HT-29 (cell line): ENCODE measurements at places on chromosomes 3 and 15.

DNA sequence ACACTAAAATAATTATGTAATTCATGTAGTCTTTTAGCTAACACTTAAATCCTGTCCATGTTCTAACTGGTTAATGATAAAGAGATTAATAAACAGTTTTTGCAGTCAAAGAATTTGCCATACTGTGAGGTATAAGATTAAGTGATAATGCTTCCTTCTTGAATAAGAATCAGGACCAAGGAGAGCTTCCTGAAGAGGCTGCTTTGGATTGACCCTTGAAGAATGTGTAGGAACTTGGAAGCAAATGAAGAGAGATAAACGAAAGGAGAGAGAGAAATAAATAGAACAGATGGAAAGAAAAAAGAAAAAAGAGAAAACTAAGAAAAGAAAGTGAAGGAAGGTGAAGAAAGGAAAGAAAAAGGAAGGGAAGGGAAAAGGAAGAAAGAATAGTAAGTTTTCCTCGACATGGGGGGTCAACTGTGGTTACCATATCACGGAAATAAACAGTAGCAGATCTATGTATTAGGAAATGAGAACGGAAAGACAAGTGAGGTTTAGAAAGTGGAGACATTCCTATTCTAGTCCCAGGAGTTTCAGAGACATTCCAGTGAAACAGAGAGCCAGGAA lies 539.8 kb downstream of the FGF12 start:
- DNase-seq: no peak

DNA sequence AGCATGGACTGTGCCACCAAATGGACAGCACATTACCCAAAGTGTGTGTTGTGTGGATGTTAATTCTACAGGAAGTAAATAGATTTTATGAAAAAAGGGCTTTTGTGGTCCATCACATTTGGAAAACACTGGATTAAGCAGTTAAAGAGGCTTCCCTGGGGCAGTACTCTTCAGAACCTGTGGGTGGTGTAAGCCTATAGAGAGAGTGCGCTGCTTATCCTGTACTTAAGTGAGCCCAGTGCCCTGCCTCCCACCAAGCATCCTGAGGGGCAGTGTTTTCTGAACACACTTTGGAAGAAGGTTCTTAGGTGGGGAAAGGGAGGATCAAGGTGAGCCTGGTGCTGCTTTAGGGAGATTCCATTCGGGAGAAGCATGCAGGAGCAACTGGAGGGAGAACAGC lies 10.9 kb downstream of the TTLL3 start:
- peak; percentile 34 for DNase-seq

DNA sequence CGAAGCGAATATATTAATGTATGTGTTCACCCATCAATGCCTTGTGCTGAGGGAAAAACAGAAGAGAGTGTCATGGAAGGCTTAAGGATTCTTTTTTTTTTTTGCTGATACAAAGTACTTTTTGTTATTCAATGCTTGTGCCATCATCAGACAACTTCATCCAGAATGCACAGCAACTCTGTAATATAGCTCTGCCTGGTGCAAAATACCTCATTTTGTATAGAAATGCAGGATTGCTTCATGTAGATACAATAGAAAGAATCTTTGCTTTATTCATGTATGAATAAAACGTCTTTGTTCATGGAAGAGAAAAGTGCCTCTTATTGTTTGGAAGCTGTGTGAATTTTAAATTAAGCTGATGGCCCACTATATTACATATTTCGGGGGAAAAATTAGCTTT lies 62.9 kb downstream of the SH3GL3 start:
- DNase-seq: no peak

DNA sequence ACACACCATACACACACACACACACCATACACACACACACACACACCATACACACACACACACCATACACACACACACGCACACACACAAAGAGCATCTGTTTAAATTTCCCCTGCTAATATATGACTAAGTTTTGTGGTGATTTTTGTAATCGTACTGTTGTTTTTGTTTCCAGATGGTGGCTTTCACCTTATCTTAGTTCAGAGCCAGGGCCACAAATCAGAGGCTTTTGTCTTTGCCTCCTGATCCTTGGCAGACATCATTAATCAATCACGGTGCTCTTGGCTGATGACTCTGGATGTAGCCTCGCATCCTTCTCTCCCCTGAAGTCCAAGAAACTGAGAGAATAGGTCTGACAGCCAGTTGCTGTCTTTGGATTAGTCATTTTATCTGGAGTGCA lies 52.1 kb downstream of the EDEM1 start:
- no peak for DNase-seq

DNA sequence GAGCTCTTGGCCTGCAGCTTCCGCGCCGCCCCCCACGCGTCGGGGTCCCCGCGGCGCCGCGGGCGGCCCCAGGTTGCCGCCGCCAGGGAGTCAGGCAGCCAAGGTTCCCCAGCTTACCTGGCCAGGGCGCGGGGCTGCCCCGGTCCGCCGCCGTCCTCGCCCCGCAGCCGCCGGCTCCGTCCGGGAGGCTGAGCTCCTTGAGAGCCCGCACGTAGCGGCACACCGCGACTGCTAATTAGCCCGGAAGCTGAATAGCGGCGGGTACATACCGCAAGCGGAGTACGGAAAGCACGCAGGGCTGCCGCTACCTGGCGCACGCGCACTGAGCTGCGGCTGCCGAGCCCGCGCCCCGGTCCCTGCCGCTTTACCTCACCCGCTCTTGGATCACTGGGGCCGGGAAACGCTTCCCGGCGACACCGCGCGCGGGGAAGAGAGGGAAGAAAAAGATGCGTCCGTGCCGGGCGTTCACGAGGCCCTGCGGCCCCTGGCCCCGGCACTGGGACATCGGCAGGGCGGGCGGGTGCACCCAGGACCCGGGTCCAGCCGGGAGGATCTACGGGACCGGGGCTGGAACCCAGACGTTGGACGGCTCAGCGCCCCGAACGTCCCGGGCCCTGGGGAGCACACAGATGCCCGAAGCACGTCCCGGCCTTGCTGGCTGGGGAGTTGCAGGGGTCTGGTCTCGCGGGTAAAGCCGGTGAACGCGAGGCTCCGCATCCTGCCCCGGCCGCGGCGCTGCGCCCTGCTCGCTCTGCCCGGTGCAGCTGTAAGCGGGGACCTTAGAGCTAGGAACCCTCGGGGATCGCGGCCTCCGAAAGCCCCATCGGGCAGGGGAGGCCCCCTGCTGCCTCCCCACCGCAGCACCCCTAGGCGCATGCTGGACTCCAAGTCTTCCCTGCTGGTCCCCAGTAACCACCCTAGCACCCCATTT lies at the start of gene GOLGA8B:
TSS of gene GOLGA8B (minus strand) at position 253 of the 931 bp plus-strand sequence. CDS start 47,739 bp downstream, outside the sequence.
- DNase-seq: peak; percentile 88

GRCh38 chr3:184155644-184156521 lies 706 bp downstream of the DVL3 start:
- peak; percentile 33 for DNase-seq

DNA sequence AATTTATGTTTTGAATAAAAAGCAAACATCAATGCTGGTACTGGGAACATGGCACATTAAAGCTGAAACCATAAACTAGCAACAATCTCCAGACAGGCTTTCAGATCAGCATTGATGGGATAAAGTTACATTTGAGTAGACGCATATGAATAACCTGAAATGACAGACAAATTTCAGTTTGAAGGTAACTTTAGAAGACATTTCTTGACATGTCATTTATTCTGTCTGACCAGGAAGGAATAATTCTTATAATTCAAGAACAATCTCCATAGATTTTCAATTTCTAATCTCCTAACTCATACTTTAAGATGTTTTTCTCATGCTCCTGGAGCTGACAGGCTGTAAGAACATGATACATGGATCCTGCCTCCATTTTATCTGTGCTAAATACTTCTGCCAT lies 69.8 kb downstream of the PLCH1 start:
- no peak for DNase-seq

DNA sequence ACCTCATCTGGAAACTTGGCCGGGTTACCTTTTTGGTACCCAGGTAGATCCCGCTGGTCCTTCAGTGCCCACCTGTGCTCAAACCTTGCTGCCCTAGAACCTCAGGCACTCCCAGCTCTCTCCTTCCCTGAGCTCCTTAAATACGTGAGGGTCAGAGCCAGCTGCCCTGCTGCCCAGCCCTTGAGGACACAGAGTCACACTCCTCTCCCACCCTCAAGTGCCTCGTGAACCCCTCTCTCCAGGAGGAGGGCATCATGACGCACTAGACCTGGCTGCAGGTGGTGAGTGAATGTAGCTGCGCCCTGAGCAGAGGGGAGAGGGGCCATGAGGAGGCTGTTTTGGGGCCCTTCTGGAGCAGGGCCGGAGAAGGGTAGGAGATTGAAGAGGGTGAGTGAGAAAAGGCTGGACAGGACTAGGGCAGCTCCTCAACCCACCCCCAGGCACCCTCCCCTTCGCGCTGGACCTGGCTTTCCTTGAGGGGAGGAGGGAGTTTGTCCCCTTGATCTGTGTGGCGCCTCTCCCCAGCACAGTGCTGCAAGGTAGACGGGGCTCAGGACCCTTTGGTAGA lies 941 bp downstream of the SLC12A8 start:
- DNase-seq: no peak

- DNase-seq: no peak
These were observed at the start of gene GATA2 for GRCh38 chr3:128492671-128493569. TSS of gene GATA2 (minus strand) at chr3:128493201. CDS start at chr3:128487031, 6,170 bp downstream.

GRCh38 chr3:181176601-181177000 lies 187.1 kb upstream of the DNAJC19 start:
- peak; percentile 78 for DNase-seq

- no peak for DNase-seq
These were observed 267.3 kb upstream of the LRRFIP2 start for GRCh38 chr3:37441689-37442088.

GRCh38 chr3:63124090-63124489 lies 154.0 kb upstream of the SYNPR start:
- DNase-seq: no peak

DNA sequence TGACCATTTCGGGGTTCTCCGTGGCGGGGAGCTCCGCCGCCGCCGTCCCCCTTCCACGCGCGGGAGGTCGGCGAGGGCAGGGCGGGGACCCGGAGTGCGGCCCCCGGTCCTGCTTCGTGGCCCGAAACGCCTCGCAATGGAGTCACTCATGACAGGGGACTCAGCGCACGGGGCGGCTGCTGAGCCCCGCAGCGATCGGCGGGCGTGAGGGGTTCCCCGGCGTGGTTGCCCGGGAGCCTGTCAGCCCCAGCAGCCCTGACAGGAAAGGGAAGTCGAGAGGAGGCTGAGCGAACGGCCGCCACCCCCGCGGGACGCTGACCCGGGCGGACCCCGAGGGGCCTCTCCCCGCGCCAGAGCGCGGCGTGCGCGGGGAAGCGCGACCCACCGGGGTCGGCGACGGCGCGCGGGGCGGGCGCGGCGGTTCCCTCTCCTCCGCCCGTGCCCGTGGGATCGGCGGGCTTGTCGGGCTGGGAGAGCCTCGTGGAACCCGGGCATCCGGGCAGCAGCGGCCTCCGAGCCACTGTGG lies 564 bp upstream of the PIGZ start:
- DNase-seq: peak; percentile 42

DNA sequence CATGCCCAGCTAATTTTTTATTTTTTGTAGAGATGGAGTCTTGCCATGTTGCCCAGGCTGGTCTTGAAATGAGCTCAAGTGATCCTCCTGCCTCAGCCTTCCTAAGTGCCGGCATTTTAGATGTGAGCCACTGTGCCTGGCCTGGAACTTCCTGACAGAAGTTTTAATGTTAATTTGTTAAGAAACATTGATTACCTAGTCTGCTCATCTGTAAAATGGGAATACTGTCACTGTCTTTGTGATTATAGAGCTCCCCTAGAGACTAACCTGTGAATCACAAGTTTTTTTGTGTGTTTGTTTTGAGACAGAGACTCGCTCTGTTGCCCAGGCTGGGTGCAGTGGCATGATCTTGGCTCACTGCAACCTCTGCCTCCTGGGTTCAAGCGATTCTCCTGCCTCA lies 4.3 kb upstream of the EIF3J start:
- DNase-seq: no peak

DNA sequence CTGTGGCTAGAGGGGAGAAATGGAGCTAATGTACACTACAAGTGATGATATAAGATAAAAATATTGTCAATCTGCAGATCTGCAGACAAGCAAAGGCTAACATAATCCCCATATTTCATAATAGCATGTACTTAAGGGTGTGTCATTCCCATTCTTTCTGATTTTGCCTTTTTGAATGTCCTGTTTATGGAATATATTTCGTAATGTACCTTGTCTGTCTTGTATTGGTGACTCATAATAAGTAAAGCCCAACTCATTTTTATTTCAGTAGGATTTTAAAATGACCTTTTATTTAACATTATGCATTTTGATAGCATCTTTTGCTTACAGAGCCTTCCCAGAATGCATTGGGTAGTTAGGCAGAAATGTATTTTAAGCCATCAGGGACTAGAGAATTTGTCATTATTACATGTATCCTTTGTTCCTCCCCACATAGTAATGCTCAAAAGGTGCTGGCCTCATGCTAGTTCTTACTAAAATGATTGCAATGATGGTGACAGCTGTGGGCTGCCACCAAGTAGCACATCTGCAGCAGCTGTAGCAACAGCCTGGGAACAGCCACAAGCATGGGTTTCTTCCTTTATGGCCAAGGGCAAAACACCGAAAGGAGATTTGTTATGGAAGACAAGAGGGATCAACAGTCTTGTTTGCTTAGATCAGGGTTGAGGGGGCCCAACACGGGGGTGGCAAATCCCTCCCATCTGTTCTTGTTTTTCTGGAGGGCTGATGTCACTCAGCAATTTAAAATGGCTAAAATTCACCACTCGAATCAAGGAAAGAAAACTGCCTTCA lies 188.5 kb downstream of the CADPS start:
- DNase-seq: no peak

DNA sequence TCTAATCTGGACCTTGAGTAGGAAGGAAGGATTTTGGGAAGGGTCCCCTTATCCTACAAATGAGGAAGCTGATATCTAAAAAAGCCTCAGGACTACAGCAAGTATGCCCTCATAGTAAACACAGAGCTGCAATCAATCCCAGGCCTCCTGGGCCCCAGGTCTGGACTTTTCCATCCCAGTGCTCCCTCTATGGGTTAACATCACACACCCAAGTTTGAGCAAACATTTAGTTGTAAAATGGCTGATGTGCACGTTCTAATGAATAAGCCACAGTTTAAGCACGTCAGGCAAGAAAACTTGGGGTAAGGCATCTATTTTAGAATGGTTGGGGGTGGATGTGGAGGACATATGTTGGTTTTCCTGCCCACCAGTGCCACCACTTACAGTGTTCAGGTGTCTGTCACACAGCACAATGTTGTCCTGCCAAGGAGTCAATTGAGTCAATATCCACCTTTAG lies 44.3 kb upstream of the UBE2E1 start:
- DNase-seq: peak; percentile 47

- no peak for DNase-seq
These were observed 162.2 kb downstream of the ITPR1 start for GRCh38 chr3:4655145-4656045.

DNA sequence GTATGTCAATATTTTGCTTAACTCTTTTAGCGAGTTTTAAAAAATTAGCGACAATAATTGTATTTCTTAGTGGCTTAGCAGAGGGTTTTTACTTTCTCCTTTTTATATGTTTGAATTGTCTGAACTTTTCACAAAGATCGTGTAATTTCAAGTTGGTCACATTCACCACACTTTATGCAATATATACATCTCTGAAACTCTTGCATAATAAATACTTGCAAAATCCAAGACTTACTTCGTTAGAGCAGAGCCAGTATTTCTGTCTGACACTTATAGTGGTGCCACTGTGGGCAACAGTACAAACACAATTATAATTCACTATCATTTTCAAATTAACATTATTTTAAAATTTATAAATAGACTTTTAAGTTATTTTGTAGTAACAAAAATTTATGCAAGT lies 62.0 kb downstream of the SUCNR1 start:
- DNase-seq: no peak

GRCh38 chr3:66302288-66302687 lies 81.5 kb downstream of the SLC25A26 start:
- no peak for DNase-seq
